ENCODE measurements at places on chromosomes 7 and 10. TPM values are rescaled to one million over a fixed set of nuclear protein-coding genes. Genes with fewer than 3 reads are reported as not detected.

The SPDYE8 gene
- total RNA-seq = not detected

DNA sequence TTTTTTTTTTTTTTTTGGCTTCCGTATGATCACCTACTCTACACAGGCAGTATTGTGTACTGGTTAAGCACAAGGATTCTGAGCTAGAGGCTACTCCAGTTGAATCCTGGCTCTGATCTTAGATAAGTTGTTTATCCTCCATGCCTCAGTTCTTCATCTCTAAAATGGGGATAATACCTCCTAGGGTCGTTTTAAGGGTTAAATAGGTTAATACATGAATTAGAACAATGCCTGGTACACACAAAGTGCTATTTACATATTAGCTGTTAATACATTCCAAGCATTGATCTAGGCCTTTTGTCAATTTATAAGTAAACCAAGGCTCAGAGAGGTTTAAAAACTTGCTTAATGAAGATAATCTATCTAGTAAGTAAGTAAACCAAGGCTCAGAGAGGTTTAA lies 59.0 kb downstream of the ST7 start:
- DNase-seq = no peak

GRCh38 chr10:119116326-119116951 lies 12.5 kb downstream of the DENND10 start:
- DNase-seq = no peak

DNA sequence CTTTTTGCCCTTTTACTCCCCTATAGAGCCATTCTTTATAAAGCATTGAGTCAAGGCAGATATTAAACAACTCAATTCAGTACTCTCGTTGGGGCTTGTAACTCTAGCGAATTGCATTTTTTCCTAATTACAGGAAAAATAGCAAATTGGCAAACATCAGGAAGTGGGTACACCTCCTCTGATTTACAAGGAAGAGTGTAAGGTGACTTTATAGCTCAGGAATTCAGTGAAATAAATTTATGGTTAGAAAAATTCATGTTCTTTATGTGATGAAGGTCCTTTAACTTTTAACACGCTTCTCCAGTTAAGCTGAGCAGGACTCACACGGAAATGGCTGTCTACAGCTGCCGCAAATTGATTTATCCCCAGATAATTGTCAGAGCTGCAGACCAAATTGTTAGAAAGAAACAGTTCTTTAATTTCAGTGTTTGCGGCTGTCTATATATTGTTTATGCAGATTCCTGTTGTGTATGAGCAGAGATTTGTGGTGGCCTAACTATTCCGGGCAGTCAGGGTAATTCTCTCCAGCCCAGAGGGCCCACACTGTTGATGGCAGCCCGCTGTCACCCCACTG lies 151.1 kb upstream of the MKI67 start:
- no peak for DNase-seq

DNA sequence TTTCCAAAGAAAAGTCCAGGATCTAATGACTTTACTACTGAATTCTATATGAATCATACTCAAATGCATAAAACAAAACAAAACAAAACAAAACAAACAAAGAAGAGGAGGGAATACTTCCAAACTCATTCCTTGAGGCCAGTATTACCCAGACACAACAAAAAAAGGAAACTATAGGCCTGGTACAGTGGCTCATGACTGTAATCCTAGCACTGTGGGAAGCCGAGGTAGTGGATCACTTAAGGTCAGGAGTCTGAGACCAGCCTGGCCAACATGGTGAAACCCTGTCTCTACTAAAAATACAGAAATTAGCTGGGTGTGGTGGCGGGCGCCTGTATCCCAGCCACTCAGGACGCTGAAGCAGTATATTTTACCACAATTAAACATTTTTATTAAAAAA lies 114.6 kb downstream of the NRBF2 start:
- no peak for DNase-seq

GRCh38 chr10:7338469-7338868 lies 72.4 kb downstream of the SFMBT2 start:
- no peak for DNase-seq

- no peak for DNase-seq
These were observed 264.7 kb upstream of the AKR1E2 start for GRCh38 chr10:4561296-4561695.

The MOGAT3 gene
- total RNA-seq = not detected

The ACSL5 gene
- total RNA-seq = 3.5 TPM

The PIK3AP1 gene
- total RNA-seq = 5.4 TPM

DNA sequence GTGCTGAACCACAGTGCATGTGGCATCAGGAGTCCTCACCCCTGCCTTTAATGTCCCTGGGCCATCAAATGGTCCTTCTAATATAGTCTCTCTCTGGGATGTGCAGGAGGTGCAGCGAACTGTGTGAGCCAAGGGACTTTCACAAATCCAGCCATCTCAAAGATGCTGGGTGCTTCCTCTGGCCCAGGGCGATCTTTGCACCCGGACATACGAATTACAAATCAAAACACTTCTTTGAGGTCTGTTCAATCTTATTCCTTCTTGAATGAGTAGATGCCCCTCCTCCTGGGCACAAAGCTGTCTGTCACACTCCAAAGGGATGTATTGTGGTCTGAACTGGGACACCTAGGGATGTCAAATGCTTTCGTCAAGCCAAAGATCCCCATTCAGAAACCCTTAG lies 60.6 kb downstream of the VSTM4 start:
- no peak for DNase-seq

DNA sequence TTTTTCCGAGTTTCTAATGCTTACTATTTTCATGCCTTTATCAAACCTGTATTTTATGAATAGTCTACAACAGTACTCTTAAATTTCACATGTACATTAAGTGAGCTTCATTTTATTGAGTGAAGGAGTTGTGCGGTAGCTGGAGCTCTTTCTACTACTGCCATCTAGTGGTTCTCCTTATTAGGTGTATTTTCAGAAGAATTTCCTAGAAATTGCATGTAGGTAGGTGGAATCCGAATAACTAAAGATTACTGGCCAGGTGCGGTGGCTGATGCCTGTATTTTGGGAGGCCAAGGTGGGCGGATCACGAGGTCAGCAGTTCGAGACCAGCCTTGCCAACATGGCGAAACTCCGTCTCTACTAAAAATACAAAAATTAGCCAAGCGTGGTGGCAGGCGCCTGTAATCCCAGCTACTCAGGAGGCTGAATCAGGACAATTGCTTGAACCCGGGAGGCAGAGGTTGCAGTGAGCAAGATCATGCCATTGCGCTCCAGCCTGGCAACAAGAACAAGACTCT lies 38.3 kb downstream of the LRRC72 start:
- DNase-seq = no peak

GRCh38 chr10:132637477-132638129 lies 100.0 kb downstream of the INPP5A start:
- DNase-seq = no peak

The CDHR1 gene
- 126 TPM for total RNA-seq

DNA sequence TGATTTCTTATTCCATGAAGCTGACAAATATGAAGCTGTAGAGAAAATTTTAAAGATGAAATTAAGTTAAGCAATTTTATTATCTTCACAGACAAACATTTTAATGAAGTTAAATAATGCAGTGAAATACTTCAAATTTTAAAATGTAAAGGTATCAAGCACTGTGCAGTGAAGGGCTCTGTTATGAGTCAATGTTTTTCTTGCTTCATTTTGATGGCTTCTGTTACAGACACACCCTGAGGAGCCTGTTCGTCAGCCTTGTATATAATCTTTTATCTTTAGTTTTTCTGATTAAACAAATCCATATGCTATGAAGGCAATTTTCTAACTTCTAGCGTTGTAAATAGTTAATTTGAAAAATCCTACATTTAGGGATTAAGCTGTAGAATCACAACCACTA lies 18.5 kb downstream of the VSTM2A start:
- DNase-seq = no peak

GRCh38 chr7:25967278-25968204 lies 184.5 kb upstream of the NFE2L3 start:
- no peak for DNase-seq

DNA sequence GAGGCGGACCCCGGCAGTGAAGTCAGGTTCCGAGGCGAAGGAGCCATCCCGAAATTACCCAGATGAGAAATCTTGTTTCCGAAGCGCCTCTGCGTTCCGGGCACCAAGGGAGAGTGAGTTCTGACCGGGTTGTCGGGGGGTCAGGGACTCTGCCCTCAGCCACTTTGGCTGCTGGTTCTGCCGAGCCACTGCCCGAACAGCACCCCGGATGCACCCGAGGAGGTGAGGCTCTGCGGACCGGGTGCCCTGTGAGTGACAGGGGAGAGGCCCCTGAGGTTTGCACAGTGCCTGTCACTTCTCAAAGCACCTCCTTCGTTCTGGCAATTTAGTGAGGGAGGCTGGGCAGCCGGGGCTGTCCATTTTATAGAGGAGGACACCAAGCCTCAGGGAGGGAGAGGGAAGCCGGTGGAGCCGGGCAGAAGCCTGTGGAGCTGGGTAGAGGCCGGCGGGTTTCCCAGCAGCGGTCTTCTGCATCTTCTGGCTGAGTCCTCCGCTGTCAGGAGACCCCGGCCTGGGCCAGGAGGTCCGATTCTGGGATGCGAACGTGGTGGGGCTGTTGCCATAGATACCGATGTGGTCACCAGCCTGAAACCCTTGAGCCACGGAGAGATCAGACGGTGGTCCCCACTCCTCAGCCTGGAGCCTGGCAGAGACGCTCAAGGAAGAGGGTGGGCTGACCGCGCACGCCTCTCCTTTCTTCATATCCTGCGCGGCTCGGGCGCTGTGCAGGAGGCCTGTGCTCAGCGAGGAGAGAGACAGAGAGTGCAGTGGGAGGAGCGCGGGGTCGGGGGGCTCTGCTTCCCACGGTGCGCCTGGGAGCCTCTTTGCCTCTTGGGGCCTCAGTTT lies 18.9 kb upstream of the SHH start:
- no peak for DNase-seq

DNA sequence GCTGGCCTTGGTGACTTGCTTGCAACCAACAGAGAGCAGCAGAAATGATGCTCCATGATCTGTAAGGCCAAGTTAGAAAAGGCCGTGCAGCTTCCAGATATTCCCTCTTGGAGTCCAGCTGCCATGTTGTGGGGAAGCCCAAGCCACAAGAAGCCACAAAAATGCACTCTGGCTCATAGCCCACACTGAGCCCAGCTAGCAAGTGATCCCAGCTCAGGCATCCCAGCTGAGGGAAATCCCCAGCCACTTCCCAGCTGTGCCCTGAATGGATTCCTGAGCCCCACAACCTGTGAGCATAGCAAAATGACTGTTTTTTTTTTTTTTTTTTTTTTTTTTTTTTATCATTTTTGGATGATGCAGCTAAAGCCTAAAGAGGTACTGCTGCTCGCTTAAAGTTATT lies 11.1 kb upstream of the SDK1 start:
- DNase-seq = no peak

The NPSR1 gene
- not detected for total RNA-seq

The CACNB2 gene
- total RNA-seq = 3.6 TPM

GRCh38 chr10:30192846-30193608 lies 133.6 kb upstream of the JCAD start:
- DNase-seq = no peak

DNA sequence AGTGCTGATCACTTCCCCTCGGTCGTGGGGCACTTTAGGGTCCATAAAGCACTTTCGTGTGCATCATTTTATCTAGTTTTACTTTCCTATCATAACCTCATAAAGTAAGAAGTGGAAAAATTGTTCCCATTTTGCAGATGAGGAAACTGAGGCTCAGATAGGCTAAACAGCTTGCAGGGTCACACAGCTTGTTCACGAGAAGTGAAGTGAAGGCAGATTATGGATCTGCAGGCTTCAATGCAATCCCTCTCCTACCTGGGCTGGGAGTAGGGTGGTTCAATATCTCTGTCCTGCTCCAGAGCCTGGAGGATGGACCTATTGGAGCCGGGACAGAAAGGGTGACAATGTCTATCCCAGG lies 10.8 kb upstream of the ZNF467 start:
- DNase-seq = no peak

The MSMB gene
- total RNA-seq = 5.5 TPM

DNA sequence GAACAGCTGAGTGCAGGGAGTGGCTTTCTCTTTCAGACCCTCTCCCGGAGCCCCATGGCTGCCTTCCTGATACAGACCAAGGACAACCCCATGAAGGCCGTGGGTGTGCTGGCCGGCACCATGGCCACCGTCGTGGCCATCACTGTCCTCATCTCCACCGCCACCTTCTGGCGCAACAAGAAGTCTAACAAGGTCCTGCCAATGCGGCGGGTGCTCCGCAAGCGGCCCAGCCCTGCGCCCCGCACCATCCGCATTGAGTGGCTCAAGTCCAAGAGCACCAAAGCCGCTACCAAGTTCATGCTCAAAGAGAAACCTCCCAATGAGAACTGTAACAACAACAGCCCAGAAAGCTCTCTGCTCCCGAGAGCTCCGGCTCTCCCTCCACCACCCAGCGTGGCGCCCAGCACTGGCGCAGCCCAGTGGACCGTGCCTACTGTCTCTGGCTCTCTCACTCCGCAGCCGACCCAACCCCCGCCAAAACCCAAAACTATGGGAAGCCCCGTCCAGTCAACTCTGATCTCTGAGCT lies 11.2 kb downstream of the LRIT2 start:
- no peak for DNase-seq

DNA sequence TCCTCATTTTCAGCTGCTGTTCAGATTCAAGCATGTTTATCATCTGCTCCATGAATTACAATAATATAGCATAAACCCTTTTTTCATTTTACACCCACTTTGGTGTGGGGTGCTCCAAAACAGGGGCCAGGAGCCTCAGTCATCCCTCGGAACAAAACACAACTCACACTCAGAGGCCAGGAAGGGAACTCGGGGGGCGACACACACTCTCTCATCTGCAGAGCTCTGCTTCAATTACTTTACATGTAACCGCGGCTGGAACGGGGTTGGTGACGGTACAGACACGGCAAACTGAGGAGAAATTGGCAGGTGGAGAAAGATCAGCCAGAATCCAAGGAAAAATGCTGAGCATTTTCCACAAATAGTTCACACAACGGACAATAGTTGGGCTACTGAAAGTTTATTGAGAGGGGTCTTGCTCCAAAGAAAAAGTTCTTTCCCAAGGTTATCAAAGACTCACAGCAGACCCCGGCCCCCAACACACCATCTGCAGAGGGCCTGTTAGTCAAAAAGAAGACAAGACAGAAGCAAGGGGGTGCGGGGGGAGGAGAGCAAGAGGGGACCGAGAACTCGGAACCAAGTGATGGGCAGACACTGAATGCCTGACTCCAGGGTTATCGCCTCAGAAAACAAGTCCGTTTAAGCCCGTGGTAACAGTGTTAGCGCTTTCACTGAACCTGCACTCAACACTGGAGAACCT lies 20.5 kb downstream of the DIP2C start:
- no peak for DNase-seq

- DNase-seq = no peak
These were observed 313.4 kb downstream of the GPR37 start for GRCh38 chr7:124452186-124452585.

The RET gene
- 0.04 TPM for total RNA-seq

The SEMA4G gene
- 31.9 TPM for total RNA-seq

GRCh38 chr10:70730955-70731354 lies 54.2 kb downstream of the TBATA start:
- DNase-seq = no peak

The MMD2 gene
- total RNA-seq = not detected

The MACROH2A2 gene
- 13.9 TPM for total RNA-seq

DNA sequence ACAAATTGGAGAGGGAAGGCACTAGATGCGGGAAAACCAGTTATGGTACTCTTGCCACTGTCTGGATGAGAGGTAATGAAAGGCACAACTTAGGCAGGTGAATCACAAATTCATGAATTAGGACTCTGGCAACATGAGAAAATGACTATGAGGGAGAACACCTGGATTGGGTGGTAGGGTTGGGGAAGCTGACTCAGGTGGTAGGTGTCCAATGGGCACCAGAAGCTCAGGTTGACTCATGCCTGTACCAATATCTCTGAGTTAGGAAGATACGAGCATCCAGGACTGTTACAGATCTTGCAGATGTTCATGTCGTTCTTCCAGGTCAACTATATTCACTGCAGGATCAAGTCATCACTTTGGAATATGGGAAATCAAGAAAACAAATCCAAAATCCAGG lies 56.7 kb downstream of the NPY start:
- DNase-seq = no peak
